ENCODE measurements at places on chromosomes 16 and 17. TPM values are rescaled to one million over a fixed set of nuclear protein-coding genes. Genes with fewer than 3 reads are reported as not detected.

DNA sequence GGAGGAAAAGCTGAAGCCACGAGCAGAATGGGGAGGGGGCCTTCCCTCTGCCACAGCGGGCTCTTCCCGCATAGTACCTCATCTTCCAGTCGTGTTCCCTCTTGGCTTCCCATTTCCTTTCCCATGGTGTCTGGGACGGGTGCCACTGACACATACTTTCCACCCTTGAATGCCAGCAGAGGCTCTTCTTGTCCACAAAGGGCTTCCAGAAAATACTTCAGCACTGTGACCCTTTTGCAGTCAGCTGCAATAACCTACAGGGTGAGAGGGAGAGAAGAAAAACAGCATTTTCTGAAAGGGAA, 30.7 kb downstream of the HIC1 start:
- peaks cover 35% of the 10 kb centered on the region for H3K36me3 ChIP-seq
- H3K4me1 ChIP-seq: peaks cover 77% of the 10 kb centered on the region
- H3K27me3 ChIP-seq: no peaks in the 10 kb centered on the region
- H3K4me3 ChIP-seq: peak overlapping the region; percentile 5

Gene KRTAP4-3
- total RNA-seq: not detected

DNA sequence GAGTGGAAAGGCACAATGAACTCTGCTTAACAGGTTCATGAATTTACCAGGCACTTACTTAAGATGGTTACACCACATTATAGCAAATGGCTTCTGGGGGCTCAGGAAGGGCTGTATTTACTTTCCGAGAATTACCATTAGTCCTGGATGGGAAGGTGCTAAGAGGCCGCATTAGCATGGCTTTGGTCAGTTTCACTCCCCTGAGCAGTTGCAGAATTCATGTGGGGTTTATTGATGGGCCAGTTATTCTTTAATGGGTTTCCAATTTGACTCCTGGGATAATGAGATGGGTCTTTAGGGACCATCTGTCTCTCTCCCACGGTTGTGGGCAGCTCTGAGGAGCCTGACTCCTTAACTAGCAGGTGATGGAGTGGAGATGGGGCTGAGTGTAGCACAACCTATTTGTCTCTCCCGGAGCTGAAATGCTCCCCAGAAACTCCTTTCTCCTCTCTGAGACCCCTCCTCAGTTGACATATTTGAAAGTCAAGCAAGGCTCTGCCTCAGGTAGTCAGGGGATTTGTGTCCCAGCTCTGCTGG, 652.5 kb downstream of the HS3ST4 start:
- H3K4me1 ChIP-seq: no peaks in the 10 kb centered on the region
- no peak overlapping the region for H3K4me3 ChIP-seq
- DNase-seq: no peak
- peaks cover 3% of the 10 kb centered on the region for H3K27me3 ChIP-seq

Gene DUXB
- not detected for total RNA-seq

Gene EIF4A3
- 115 TPM for total RNA-seq

Gene TAT
- total RNA-seq: not detected

GRCh38 chr17:34257299-34257985, 2.4 kb downstream of the CCL2 start:
- H3K27me3 ChIP-seq: peaks cover 20% of the 10 kb centered on the region
- H3K4me1 ChIP-seq: peaks cover 6% of the 10 kb centered on the region
- H3K4me3 ChIP-seq: no peak overlapping the region
- DNase-seq: no peak
- no peak overlapping the region for H3K27ac ChIP-seq

Gene SLC2A4
- not detected for total RNA-seq

DNA sequence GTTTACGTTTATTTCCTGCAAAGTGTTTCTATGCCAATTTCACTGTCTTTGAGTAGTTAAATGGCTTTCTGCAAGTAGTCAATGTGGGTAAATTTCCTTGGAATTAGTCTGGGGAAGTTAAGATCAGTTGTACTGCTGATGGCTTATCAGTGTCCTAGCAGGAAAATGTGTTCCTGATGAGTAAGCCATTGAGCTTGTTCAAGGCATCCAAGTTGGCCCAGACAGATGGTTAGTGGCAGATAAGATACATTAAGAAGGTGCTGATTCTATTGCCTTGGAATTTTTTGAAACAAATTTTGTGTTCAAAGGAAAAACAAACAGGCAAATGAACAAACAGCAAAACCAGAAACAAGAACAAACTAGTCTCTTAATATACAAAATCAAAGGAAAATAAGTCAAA, 258.4 kb downstream of the MAP2K6 start:
- H3K27me3 ChIP-seq: peaks cover 2% of the 10 kb centered on the region
- H3K27ac ChIP-seq: no peak overlapping the region
- H3K4me1 ChIP-seq: no peaks in the 10 kb centered on the region
- H3K36me3 ChIP-seq: no peaks in the 10 kb centered on the region

GRCh38 chr17:35119370-35120165, at the start of gene RAD51D:
Gene RAD51D, minus strand, starts transcription at chr17:35119860. Its CDS starts 247 bp downstream, at chr17:35119613.
- H3K27me3 ChIP-seq: no peaks in the 10 kb centered on the region
- H3K4me1 ChIP-seq: peaks cover 30% of the 10 kb centered on the region
- peak within 1 kb of the TSS; percentile 96 for H3K27ac ChIP-seq
- H3K4me3 ChIP-seq: peak within 1 kb of the TSS; percentile 96
- H3K36me3 ChIP-seq: peaks cover 20% of the 10 kb centered on the region

- peaks cover 6% of the 10 kb centered on the region for H3K4me1 ChIP-seq
- DNase-seq: no peak
- H3K36me3 ChIP-seq: no peaks in the 10 kb centered on the region
- H3K27me3 ChIP-seq: peaks cover 5% of the 10 kb centered on the region
Measured at GRCh38 chr17:45338996-45339535, 22.2 kb upstream of the MAP3K14 start.

GRCh38 chr16:69411064-69411985, 13.1 kb upstream of the CYB5B start:
- H3K27ac ChIP-seq: peak overlapping the region; percentile 84
- DNase-seq: peak; percentile 36
- peaks cover 15% of the 10 kb centered on the region for H3K4me1 ChIP-seq
- no peaks in the 10 kb centered on the region for H3K27me3 ChIP-seq
- H3K36me3 ChIP-seq: peaks cover 2% of the 10 kb centered on the region

DNA sequence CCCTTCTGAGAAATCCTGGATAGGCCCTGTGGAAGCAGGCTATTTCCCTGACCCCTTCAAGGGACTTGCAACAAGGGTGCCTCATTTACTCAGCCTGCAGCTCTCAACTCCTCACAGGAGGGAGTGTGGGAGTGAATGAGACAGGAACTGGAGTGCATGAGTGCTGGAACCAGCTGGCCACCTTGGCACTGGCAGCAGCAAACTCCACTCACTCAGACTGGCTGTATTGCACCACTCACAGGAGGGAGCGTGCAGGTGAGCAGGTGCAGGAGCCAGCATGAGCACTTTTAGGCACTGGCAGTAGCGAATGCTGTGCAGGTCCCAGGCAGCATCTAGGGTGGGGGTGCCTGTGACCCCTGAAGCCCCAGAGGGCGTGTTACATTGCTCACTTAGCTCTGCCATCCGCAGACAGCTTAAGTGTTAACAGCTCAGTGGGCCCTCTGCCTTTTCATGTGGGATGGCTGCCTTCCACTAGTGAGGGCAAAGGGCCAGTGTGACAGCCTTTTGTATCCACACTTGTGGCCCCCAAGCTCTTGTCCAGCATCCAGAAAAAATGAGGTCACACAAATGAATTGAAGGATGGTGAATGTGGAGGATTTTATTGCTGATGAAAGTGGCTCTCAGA, 11.0 kb upstream of the ZNHIT3 start:
- no peak overlapping the region for H3K27ac ChIP-seq
- H3K27me3 ChIP-seq: peaks cover 37% of the 10 kb centered on the region
- H3K4me3 ChIP-seq: no peak overlapping the region
- H3K36me3 ChIP-seq: no peaks in the 10 kb centered on the region
- no peak for DNase-seq

- no peaks in the 10 kb centered on the region for H3K36me3 ChIP-seq
- H3K27ac ChIP-seq: no peak overlapping the region
- H3K4me3 ChIP-seq: no peak overlapping the region
- no peaks in the 10 kb centered on the region for H3K4me1 ChIP-seq
- H3K27me3 ChIP-seq: peaks cover 18% of the 10 kb centered on the region
Measured at GRCh38 chr17:5809056-5809455, 224.7 kb upstream of the NLRP1 start.

GRCh38 chr16:54285414-54286089, 1.0 kb downstream of the IRX3 start:
- peak; percentile 48 for DNase-seq
- peaks cover 25% of the 10 kb centered on the region for H3K4me1 ChIP-seq
- peak overlapping the region; percentile 42 for H3K4me3 ChIP-seq
- H3K36me3 ChIP-seq: peaks cover 7% of the 10 kb centered on the region
- H3K27me3 ChIP-seq: peaks cover 77% of the 10 kb centered on the region

DNA sequence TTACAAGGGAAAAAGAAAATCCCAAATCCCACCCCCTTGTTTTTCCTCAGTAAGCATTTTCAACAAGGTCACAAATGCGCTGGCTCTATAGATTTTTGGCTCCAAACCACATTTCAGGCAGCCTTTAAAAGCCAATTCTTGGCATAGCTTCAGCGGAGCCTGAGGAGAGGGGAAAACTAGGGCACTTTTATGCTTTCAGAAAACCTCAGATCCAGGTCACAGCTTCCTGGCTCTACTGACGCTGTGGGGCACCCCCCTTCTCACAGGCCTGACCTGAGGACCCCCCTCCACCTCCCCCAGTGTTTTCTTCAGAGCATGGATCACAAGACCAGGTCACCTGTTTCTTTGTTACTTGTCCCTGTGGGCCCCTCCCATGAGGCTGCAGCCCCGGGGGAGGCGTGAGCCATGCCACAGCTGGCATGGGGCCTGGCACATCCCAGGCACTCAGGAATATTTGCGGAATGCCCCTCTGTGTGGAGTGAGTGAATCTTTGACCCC, 30.1 kb upstream of the MTSS2 start:
- no peaks in the 10 kb centered on the region for H3K4me1 ChIP-seq
- no peak overlapping the region for H3K27ac ChIP-seq
- no peak for DNase-seq
- H3K4me3 ChIP-seq: no peak overlapping the region
- H3K27me3 ChIP-seq: no peaks in the 10 kb centered on the region

DNA sequence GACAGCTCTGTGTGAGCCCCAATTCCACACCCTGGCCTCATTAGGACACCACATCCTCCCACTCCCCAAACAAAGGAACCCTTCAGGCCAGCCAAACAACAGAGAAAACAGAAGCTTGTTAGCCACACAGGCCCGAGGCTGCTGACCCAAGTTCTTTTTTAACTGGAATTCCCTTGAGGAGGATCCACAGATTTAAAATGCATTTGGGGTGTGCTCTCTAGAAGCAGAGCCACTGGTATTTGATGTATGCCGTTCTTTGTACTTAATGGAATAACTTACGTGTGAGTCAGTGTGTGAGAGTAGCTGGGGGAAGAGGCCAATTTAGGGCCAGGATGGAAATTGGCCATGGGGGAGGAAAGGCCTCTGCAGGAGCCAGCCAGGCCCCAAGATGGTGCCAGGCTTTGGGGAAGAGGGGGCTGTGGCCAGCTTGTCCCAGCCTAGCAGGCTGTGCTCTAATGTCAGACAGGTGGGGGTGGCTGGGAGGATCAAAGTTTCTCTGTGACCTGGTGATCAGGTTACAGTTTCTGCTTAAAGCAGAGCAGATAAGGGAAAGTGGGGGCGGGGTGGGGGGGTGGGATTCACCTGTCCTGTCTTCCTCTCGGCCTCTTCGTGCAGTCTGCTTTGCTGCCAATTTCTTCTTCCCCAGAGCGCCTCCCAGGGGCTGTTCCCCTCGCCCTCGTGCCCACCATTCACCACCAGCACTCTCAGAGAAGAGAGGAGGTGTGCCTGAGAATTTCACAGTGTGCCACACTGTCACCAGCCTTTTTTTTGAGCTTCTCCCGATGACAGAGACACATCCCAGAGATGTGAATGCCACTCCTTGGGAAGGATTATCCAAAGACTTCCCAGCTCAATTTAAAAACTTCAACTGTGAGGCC, 50.8 kb downstream of the TOM1L2 start:
- H3K36me3 ChIP-seq: no peaks in the 10 kb centered on the region
- no peaks in the 10 kb centered on the region for H3K27me3 ChIP-seq
- H3K4me1 ChIP-seq: peaks cover 19% of the 10 kb centered on the region
- no peak overlapping the region for H3K4me3 ChIP-seq
- DNase-seq: no peak

DNA sequence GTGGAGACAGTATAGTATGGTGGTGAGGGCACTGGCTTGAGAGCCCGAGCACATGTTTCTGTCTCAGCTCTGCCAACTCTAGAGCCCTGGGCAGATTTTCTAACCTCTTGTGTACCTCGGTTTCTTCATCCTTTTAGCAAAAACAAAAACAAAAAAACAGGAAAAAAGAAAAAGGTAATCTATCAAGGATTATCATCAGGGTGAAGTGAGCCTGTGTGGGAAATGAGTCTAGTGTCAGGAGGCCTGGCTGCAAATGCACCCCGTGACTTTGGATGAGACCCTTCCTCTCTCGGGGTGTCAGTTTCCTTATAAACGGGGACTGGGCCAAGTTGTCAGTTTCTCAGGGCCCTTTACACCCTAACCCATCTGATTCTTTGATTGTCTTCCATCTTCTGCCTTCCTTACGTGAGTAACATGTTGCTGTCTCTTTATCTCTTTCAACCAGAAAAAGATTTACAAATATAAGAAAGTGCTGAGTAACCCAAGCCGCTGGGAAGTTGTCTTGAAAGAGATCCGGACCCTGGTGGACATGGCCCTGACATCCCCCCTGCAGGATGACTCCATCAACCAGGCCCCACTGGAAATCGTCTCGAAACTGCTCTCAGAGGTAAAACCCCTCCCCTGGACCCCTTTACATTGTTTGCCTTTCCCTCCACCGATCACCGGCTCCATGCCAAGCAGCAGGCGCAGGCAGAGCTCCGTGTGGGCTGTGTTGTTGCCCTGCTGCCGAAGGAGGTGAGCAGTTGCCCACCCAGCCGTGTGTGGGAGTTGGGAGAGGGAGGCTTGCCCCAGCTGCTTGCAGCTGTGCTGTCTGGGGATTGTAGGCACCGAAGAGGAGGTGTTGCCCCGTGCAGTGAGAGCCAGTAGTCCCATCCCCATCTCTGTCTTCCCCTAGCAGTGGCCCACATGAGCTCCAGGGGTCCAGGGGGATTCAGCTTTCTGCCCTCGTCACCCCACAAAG, 127.1 kb upstream of the PLCG2 start:
- no peak overlapping the region for H3K4me3 ChIP-seq
- peaks cover 6% of the 10 kb centered on the region for H3K36me3 ChIP-seq
- H3K27me3 ChIP-seq: no peaks in the 10 kb centered on the region
- no peak for DNase-seq
- peaks cover 7% of the 10 kb centered on the region for H3K4me1 ChIP-seq
- H3K27ac ChIP-seq: no peak overlapping the region

GRCh38 chr17:80529104-80529903, 15.3 kb upstream of the RPTOR start:
- H3K27ac ChIP-seq: no peak overlapping the region
- no peaks in the 10 kb centered on the region for H3K4me1 ChIP-seq
- H3K4me3 ChIP-seq: no peak overlapping the region
- no peaks in the 10 kb centered on the region for H3K36me3 ChIP-seq

DNA sequence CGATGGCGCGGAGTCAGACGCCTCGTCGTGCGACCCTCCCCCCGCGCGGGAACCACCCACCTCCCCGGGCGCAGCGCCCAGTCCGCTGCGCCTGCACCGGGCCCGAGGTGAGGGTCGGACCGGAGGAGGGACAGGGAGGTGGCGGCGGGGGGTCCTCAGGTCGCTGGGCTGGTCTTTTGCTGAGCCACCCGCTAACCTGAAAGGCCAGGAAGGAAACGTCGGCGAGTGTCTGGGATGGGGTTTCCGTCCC, 4.9 kb downstream of the TBX2 start:
- no peak overlapping the region for H3K27ac ChIP-seq
- no peaks in the 10 kb centered on the region for H3K36me3 ChIP-seq
- peaks cover 76% of the 10 kb centered on the region for H3K27me3 ChIP-seq
- no peak for DNase-seq
- H3K4me1 ChIP-seq: peaks cover 20% of the 10 kb centered on the region

Gene TVP23A
- not detected for total RNA-seq
